ENCODE measurements at places on chromosomes 6 and 20.

- DNase-seq, result no peak
Measured at GRCh38 chr6:75759207-75759606, 10.2 kb downstream of the MYO6 start.

- no peak for DNase-seq
Measured at GRCh38 chr6:113634352-113635163, 222.6 kb upstream of the MARCKS start.

DNA sequence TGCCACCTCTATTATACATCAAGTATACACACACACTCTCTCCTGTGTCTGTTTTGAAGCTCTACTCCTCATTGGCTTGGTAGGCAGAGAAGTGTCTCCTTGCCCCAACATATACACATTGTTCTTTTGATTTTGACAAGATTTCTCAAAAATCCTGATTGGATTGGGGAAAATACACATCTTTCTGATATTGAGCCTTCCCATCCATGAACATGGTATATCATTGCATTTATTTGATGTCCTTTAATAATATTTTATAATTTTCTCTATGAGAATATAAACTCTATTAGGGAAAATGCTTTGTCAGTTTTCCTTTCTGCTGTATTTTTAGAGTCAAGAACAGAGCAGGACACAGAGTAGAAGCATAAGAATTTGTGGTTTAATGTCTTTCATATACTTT lies 7.2 kb downstream of the TTLL9 start:
- DNase-seq, result no peak

GRCh38 chr6:45667300-45667699 lies 289.6 kb upstream of the SUPT3H start:
- no peak for DNase-seq

- no peak for DNase-seq
Measured at GRCh38 chr6:45650524-45651135, 272.9 kb upstream of the SUPT3H start.

- no peak for DNase-seq
Measured at GRCh38 chr6:69790629-69791028, 6.2 kb downstream of the LMBRD1 start.

- no peak for DNase-seq
Measured at GRCh38 chr20:51193066-51193772, 170.3 kb upstream of the KCNG1 start.

DNA sequence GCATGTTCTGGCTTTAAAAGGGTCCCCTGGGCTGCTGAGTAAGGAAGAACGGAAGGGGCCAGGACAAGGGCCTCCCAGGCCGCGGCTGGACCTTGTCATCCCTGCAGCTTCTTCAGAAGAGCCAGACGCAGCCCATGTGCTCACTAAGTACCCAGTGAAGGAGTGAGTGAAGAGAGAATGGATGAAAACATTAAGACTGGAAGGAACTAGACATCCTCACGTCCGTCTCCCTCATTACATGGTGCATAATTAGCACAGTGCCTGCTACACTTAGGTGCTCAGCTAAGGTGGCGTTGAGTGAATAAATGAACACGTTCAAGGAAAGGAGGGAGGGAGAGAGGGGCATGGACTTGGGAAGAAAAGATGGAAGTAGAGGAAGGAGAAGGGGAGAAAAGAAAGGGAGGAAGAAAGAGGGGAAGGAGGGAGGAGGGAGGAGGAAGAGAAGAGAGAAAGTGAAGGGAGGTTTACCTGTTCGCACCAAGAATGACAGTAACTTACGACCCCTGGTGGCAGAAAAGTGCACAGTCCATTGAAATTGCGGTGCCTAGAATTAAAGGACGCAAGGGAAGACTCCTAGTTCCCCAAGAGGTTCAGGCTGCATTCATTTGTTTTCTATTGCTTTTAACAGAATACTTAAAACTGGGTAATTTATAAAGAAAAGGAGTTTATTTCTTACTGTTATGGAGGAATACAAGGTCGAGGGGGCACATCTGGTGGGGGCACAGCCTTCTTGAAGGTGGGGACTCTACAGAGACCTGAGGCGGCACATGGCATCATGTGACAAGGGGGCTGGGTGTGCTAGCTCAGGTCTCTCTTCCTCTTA lies 8.0 kb downstream of the TP53RK start:
- DNase-seq, result peak; percentile 86

DNA sequence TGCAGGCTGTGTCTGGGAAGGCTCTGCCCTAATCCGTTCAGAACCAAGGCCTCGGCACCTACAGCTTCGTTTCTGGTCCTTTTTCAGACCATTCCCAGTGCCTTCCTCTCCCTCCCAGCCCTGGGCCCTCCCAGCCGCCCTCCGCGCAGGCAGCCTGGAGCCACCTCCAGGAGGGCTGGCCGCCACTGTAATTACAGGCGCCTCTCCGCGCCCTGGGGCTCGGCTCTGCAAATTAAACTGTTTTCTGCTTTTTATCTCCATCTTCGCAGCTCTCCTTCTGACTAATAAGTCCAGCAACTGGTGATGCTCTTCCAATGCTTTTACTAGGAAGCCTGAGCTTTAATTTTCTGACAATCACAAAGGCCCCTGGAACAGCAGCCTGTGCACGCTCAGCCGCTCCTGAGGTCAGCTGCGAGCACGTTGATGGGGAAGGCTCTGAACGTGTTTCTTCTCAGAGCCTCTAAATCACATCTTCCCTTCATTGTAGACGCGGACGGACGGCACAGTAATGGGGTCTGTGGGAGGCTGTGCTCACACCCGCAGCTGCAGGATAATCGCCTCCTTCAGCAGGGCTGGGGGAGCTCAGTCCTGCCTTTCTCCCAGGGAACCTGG lies 194.6 kb downstream of the DLL1 start:
- DNase-seq, result peak; percentile 50

DNA sequence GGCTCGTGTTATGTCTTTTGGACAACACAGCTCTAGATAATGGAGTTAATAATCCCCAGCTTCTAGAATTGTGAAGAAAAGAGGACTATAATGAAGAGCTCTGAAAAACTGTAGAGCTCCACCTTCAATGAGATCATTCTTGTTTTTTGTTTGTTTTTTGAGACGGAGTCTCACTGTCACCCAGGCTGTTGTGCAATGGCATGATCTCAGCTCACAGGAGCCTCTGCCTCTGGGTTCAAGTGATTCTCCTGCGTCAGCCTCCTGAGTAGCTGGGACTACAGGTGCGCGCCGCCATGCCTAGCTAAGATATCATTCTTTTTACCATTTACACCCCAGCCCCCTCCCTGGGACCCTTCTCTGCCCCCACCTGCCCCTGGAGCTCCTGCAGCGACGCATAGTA lies 36.6 kb downstream of the ERGIC3 start:
- peak; percentile 30 for DNase-seq
